ENCODE measurements at places on chromosomes 7 and 10.

DNA sequence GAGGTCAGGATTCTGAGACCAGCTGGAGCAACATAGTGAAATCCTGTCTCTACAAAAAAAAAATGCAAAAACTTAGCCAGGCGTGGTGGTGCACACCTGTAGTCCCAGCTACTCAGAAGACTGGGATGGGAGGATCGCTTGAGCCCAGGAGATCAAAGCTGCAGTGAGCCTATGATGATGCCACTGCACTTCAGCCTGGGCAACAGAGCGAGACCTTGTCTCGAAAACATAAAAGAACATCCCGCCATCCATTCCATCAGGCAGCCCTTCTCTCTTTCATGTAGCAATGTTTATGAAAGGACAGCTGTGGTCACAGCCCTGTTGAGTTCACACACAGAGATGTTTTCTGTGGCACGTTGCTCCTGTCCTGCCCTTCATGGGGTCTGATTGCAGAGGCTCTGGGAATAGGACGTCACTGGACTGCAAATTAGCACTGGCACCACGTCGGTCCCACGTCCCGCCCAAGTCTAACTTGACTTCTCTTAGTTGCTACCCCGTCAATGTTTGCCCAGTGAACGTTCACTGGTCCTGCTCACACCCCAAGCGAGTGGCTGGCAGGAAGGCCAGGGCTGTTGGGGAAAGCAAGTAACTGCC lies 64.5 kb upstream of the MYL10 start:
- no peak for DNase-seq

GRCh38 chr7:44463169-44463808 lies 27.2 kb downstream of the NUDCD3 start:
- no peak for DNase-seq

- no peak for DNase-seq
These were observed 219.2 kb downstream of the CCSER2 start for GRCh38 chr10:84547616-84548015.

GRCh38 chr7:121376979-121377378 lies 19.1 kb downstream of the FAM3C start:
- no peak for DNase-seq

DNA sequence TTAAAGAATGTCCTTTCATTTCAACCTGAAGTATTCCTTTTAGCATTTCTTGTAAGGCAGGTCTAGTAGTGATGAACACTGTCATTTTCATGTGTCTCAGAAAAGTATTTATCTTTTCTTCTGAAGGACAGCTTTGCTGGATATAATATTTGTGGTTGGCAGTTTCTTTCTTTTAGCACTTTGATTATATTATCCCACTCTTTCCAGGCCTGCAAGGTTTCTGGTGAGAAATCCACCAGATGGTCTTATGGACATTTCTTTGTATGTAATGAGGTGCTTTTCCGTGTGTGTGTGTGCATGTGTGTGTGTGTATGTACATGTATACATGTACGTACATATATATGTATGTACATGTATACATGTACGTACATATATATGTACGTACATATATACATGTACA lies 7.3 kb downstream of the CASP7 start:
- no peak for DNase-seq

Data from prostate gland (tissue), 2 donors.